WTC11 (cell line): ENCODE measurements at places on chromosomes 13 and 19. TPM values are rescaled to one million over a fixed set of nuclear protein-coding genes. Genes with fewer than 3 reads are reported as not detected.
A peak's percentile ranks its signal among the peaks of the same experiment; 100 is the strongest.

Gene FLT3
- total RNA-seq: 0.15 to 0.34 TPM (median 0.16 TPM) in 3 replicates

Gene LRRC4B
- 10.0 to 11.0 TPM (median 10.9 TPM) in 3 replicates for total RNA-seq

Gene PSPN
- total RNA-seq: 1.9 to 3.5 TPM (median 2.9 TPM) in 3 replicates

Gene ZNF626
- total RNA-seq: 15.5 to 24.4 TPM (median 17.6 TPM) in 3 replicates

Gene SIGLECL1
- not detected in 3 replicates for total RNA-seq

Gene ZNF28
- 25.7 to 26.7 TPM (median 26.1 TPM) in 3 replicates for total RNA-seq

Gene TMC4
- total RNA-seq: 9.3 to 14.7 TPM (median 13.8 TPM) in 3 replicates

- H3K4me3 ChIP-seq: no peak overlapping the region
- H3K27ac ChIP-seq: no peak overlapping the region
- H3K36me3 ChIP-seq: peaks cover 22% of the 10 kb centered on the region
Measured at GRCh38 chr19:46670813-46671212, 9.8 kb upstream of the DACT3 start.

DNA sequence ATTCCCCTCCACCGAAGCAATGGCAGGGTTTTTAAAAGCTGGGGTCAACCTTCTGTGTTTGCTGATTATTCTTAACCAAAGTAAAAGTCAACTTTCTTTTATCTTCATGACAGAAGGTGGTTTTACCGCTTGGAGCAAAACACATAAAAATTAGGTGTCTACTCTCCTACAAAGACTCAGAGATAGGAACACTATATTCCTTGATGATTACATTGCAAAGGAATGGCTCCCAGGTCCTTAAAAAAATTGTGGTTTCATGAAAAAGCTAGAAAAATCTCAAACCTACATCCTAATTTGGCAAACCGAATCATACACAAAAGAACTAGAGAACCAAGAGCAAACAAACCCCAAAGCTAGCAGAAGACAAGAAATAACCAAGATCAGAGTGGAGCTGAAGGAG lies 760.4 kb upstream of the PCDH20 start:
- no peak for DNase-seq
- peaks cover 13% of the 10 kb centered on the region for H3K4me1 ChIP-seq
- no peaks in the 10 kb centered on the region for H3K27me3 ChIP-seq
- no peaks in the 10 kb centered on the region for H3K36me3 ChIP-seq
- H3K4me3 ChIP-seq: no peak overlapping the region

DNA sequence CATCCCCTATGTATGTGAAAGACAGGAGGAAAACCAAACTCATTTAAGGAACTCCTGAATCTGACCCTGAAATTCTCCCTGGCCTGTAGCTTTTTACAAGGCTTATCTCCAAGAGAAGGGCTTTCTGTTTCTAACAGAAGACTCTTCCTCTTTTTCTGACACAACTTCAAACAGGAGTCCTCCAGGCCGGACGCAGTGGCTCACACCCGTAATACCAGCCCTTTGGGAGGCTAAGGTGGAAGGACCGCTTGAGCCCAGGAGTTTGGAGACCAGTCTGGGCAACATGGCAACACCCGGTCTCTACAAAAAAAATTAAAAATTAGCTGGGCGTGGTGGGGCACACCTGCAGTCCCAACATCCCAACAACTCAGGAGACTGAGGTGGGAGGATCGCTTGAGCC lies 41.9 kb downstream of the CARS2 start:
- peaks cover 7% of the 10 kb centered on the region for H3K4me1 ChIP-seq
- H3K36me3 ChIP-seq: peaks cover 88% of the 10 kb centered on the region
- DNase-seq: no peak
- no peaks in the 10 kb centered on the region for H3K27me3 ChIP-seq
- H3K27ac ChIP-seq: no peak overlapping the region

- no peaks in the 10 kb centered on the region for H3K36me3 ChIP-seq
- DNase-seq: no peak
- H3K4me1 ChIP-seq: no peaks in the 10 kb centered on the region
- H3K27me3 ChIP-seq: no peaks in the 10 kb centered on the region
- H3K4me3 ChIP-seq: no peak overlapping the region
- H3K27ac ChIP-seq: no peak overlapping the region
Measured at GRCh38 chr13:40908546-40908945, 110.6 kb downstream of the ELF1 start.

- peaks cover 8% of the 10 kb centered on the region for H3K27me3 ChIP-seq
- no peak overlapping the region for H3K4me3 ChIP-seq
- H3K4me1 ChIP-seq: peaks cover 2% of the 10 kb centered on the region; the same call in 1 of the 2 replicates
Measured at GRCh38 chr19:49224879-49225278, 67.3 kb downstream of the TRPM4 start.

- H3K4me1 ChIP-seq: no peaks in the 10 kb centered on the region
- no peak overlapping the region; the same call in 1 of the 2 replicates for H3K27ac ChIP-seq
- no peak for DNase-seq
- H3K27me3 ChIP-seq: peaks cover 38% of the 10 kb centered on the region
Measured at GRCh38 chr19:49255674-49256073, 69.3 kb downstream of the SLC6A16 start.

DNA sequence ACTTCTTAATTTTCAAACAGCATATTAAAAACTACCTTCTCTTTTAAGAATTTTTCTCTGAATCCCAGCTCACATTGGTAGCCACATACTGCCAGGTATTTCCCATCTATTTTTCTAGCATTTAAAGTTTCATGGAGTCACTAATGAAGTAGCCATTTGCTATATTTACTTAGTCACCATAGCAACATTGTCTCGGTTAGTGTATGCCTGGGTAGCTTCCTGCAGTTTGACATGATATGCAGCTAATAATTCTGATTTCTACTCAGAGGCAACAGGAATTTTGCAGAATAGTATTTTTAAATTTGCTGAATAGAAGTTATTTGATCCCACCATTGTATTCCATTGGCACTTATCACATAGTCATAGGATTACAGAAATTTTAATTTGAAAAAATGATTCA lies 30.9 kb upstream of the KCTD4 start:
- no peak for DNase-seq
- 0 out of 2 replicates have a peak, but pooled peaks cover 4% of the 10 kb centered on the region for H3K4me1 ChIP-seq
- peak overlapping the region; percentile 41; the same call in 1 of the 2 replicates for H3K27ac ChIP-seq

DNA sequence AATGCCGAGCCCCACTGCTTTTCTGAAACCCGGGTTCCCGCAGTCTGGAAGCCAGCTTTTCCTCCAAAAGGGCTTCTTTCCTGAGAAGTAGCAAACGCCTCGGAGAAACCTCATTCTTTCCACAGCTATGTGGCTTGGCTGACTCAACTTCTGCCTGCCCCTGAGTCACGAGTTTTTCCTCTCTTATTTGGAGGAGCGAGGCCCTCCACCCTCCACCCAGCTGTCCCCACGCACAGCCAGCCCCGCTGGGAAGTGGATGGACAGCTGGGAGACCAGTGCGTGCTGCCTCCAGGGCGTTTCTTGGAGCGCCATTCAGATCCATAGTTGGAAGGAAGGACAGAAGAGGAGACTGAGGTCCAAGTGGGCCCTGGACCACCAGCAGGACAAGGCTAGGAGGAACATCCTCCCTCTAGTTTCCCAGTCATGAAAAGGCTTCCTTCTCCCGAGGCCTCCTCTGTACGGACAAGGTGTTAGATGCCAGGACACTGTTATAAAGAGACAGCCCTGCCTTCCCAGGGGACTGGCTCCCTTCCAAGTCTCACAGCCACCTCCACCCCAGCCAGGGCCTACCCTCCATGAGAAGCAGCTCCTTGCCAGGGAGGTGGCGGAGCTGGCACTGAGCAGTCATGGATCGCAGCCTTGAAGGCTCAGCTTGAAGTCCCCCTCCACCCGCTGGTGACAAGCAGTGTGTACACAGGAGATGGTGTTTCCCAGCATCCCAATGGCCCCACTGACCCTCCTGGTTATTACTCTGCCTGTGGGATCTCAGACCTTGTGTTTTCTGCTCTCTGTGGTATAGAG lies 2.5 kb upstream of the PLEKHF1 start:
- no peak overlapping the region for H3K27ac ChIP-seq
- DNase-seq: no peak
- H3K4me3 ChIP-seq: no peak overlapping the region
- no peaks in the 10 kb centered on the region for H3K27me3 ChIP-seq
- H3K36me3 ChIP-seq: no peaks in the 10 kb centered on the region
- H3K4me1 ChIP-seq: peaks cover 21% of the 10 kb centered on the region

DNA sequence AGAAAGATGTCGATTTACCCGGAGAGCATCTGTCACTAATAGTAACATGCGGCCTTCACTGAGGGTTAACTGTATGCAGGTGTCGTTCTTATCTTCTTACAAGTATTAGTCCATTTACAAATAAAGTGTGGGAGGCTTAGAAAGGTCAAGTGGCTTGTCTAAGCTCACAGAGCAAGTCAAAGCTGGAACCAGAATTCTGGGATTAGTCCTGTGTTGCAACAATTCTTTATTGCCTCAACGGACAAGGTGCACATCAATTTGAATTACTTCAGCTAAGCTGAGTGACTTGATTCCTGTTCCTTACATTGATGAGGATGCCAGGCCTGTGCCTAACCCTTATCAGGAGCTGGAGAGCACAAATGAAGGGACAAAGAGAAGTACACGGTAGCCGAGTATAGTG lies 1193.6 kb downstream of the UQCRFS1 start:
- no peak for DNase-seq
- peaks cover 31% of the 10 kb centered on the region for H3K4me1 ChIP-seq
- H3K27ac ChIP-seq: no peak overlapping the region
- H3K36me3 ChIP-seq: no peaks in the 10 kb centered on the region
- H3K4me3 ChIP-seq: no peak overlapping the region
- H3K27me3 ChIP-seq: no peaks in the 10 kb centered on the region

- H3K36me3 ChIP-seq: no peaks in the 10 kb centered on the region
- H3K4me3 ChIP-seq: no peak overlapping the region
- H3K4me1 ChIP-seq: peaks cover 7% of the 10 kb centered on the region
- no peaks in the 10 kb centered on the region for H3K27me3 ChIP-seq
- no peak overlapping the region for H3K27ac ChIP-seq
Measured at GRCh38 chr13:32007494-32007893, 24.1 kb upstream of the FRY start.

- H3K36me3 ChIP-seq: no peaks in the 10 kb centered on the region
- H3K4me1 ChIP-seq: peaks cover 29% of the 10 kb centered on the region
- H3K27me3 ChIP-seq: peaks cover 37% of the 10 kb centered on the region
- no peak overlapping the region for H3K27ac ChIP-seq
- no peak for DNase-seq
Measured at GRCh38 chr13:28046981-28047380, 53.4 kb downstream of the FLT3 start.

DNA sequence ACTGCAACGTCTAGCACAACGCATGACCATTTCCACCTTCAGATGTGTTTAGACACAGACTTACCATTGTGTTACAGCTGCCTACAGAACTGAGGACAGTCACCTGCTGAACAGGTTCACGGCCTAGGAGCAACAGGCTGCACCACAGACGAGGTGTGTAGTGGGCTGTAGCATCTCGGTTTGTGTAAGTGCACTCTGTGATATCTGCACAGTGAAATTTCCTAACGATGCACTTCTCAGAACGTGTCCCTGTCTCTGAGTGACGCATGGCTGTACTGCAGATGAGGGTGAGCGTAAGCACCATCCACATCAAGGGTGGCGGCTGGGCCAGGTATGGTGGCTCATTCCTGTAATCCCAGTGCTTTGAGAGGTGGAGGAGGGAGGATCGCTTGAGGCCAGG lies 15.2 kb downstream of the DCUN1D2 start:
- 0 out of 2 replicates have a peak, but pooled peaks cover 3% of the 10 kb centered on the region for H3K4me1 ChIP-seq
- no peaks in the 10 kb centered on the region for H3K27me3 ChIP-seq
- H3K4me3 ChIP-seq: no peak overlapping the region
- peaks cover 70% of the 10 kb centered on the region for H3K36me3 ChIP-seq
- H3K27ac ChIP-seq: peak overlapping the region; percentile 9
- DNase-seq: no peak

- peaks cover 19% of the 10 kb centered on the region for H3K4me1 ChIP-seq
- DNase-seq: peak; percentile 86
- no peaks in the 10 kb centered on the region for H3K36me3 ChIP-seq
- peaks cover 44% of the 10 kb centered on the region for H3K27me3 ChIP-seq
- peak overlapping the region; percentile 61 for H3K4me3 ChIP-seq
Measured at GRCh38 chr19:46661735-46662592, 982 bp upstream of the DACT3 start.

- H3K27ac ChIP-seq: no peak overlapping the region
- H3K36me3 ChIP-seq: no peaks in the 10 kb centered on the region
- no peaks in the 10 kb centered on the region for H3K4me1 ChIP-seq
- no peaks in the 10 kb centered on the region for H3K27me3 ChIP-seq
- no peak overlapping the region for H3K4me3 ChIP-seq
Measured at GRCh38 chr13:95411428-95412040, 110.3 kb upstream of the ABCC4 start.

- no peaks in the 10 kb centered on the region for H3K36me3 ChIP-seq
- no peak for DNase-seq
- no peak overlapping the region for H3K4me3 ChIP-seq
- H3K27ac ChIP-seq: no peak overlapping the region
Measured at GRCh38 chr13:100680131-100680530, 5.5 kb upstream of the TMTC4 start.

DNA sequence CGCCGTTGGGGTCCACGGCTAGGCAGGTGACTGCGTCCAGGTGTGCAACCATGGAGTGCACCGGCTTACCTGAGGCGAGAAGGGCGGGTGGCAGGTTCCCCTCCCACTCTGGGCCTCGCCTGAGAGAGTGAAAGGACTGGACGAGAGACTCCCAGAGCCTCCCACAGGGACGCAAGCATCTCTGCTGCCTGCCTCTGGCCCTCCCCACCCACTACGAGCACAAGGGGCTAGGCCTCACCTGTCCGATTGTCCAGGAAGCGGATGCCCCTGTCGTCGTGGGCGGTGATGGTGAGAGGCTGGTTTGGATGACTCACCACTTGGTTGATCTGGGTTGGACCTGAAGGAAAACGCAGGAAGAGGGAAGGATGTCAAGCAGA lies 5.1 kb upstream of the PRKD2 start:
- no peak for DNase-seq
- no peak overlapping the region for H3K4me3 ChIP-seq
- peaks cover 31% of the 10 kb centered on the region for H3K36me3 ChIP-seq
- no peaks in the 10 kb centered on the region; the same call in 1 of the 2 replicates for H3K27me3 ChIP-seq

DNA sequence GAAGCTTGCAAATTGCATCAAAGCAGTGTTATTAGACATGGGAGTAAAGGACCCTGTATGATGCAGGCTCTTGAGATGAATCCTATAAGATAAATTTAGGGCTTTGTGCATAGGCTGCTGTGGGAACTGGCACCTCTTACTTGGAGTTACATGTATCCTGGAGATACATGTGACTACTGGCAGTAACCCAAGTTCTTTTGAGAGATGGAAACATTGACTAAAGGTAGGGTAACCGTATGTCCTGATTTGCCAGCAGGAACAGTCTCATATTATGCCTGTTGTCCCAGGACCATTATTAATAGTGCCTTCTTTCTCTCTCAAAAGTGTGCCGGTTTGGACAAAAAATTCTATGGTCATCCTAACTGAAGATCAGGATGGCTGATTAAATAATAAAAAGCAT lies 195.4 kb downstream of the LACC1 start:
- no peak overlapping the region for H3K27ac ChIP-seq
- H3K4me3 ChIP-seq: no peak overlapping the region
- peaks cover 24% of the 10 kb centered on the region for H3K36me3 ChIP-seq
- no peak for DNase-seq
- H3K4me1 ChIP-seq: peaks cover 31% of the 10 kb centered on the region

DNA sequence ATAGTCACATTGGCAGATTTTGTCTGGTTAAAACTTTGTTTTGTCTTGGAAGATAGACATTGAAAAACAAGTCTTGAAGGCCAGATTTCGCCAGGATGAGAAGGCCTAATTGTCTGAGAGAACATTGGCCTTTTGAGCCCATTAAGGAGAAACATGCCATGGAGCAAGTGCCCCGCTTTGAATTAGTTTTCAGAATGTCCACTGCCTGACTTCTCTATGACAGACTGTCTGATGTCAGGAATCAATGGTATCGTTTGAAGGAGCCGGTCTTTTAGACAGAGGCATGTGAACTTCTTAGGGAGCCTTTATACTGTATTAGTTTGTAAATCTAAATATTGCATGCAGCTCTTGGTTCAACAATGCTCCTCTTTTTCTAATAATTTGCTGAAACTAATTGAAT lies 155.9 kb downstream of the DLEU7 start:
- peaks cover 1% of the 10 kb centered on the region; the same call in 1 of the 2 replicates for H3K36me3 ChIP-seq
- no peaks in the 10 kb centered on the region for H3K27me3 ChIP-seq
- H3K27ac ChIP-seq: no peak overlapping the region
- peaks cover 16% of the 10 kb centered on the region for H3K4me1 ChIP-seq
